Myometrial cell (primary cell): ENCODE measurements at places on chromosomes 11 and 22. TPM values are rescaled to one million over a fixed set of nuclear protein-coding genes. Genes with fewer than 3 reads are reported as not detected.

Gene RAG2
- not detected in 2 replicates for total RNA-seq

Gene CADM1
- total RNA-seq = not detected in 2 replicates

Gene GSTT2
- total RNA-seq = 1.2 TPM in 1 of 2 replicates, not detected in the other

Gene PTS
- 38.3 and 44.4 TPM in 2 replicates for total RNA-seq

Gene SLC5A12
- not detected in 2 replicates for total RNA-seq

Gene RPUSD4
- total RNA-seq = 19.3 and 19.7 TPM in 2 replicates

Gene SMIM35
- not detected in 2 replicates for total RNA-seq

Gene MMP1
- 0.18 TPM in 1 of 2 replicates, not detected in the other for total RNA-seq

Gene ADORA2A
- total RNA-seq = 0.18 TPM in 1 of 2 replicates, not detected in the other

Gene TLCD5
- 7.6 and 8.6 TPM in 2 replicates for total RNA-seq

Gene GVQW3
- 1.2 and 4.4 TPM in 2 replicates for total RNA-seq

Gene PKNOX2
- total RNA-seq = under 0.01 TPM in 1 of 2 replicates, not detected in the other

Gene RIC3
- not detected in 2 replicates for total RNA-seq

Gene KLHDC7B
- not detected in 2 replicates for total RNA-seq

Gene CASP12
- total RNA-seq = not detected in 2 replicates

Gene LGR4
- 3.5 and 4.0 TPM in 2 replicates for total RNA-seq

Gene NPTXR
- under 0.01 and 0.18 TPM in 2 replicates for total RNA-seq
